ENCODE measurements at places on chromosomes 5 and 9.

DNA sequence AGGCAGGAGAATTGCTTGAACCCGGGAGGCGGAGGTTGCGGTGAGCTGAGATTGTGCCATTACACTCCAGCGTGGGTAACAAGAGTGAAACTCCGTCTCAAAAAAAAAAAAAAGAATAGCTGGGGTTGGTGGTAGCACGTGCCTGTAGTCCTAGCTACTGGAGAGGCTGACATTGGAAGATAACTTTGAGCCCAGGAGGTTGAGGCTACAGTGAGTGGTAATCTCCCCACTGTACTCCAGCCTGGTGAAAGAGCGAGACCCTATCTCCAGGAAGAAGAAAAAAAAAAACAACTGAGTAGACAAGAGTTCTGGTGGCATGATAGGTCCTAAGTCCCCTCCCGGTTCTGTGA is 26.3 kb downstream of the GOLGA2 start:
- DNase-seq = no peak

GRCh38 chr5:10631316-10631996 is 67.6 kb downstream of the ANKRD33B start:
- no peak for DNase-seq

DNA sequence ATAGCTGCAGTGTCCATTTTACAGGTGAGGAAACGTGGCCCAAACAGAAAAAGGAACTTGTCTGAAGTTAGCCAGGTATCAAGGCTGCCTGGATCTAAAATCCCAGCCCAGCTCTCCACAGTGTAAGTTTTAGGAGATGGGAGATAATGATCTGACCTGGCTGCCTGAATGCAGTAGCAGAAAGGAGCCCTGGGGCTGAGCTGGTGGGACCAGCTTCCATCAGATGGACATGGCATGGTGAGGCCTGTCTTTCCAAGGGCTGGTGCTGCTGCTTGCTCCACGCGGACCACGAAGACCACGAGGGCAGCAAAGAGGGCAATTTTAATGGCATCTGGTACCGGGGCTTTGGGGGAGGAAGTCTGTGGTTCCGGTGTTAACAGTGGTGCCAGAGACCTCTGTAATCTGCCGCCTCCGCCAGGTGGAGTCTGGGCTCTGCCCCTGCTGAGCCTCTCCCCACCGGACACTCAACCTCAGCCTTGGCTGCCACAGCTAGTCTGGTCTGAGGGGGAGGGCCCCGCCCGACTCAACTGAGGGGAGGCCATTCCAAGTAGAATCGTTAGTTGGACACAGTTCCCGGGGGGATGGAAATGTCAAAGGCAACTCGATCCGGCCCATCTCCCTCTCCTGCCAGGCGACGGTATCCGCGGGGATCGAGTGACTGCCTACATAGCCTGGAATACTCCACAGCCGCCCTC is 650 bp downstream of the MYORG start:
- peak; percentile 63 for DNase-seq

- DNase-seq = no peak
These were observed 12.5 kb upstream of the IGFBPL1 start for GRCh38 chr9:38436708-38437107.

- no peak for DNase-seq
These were observed 194.7 kb downstream of the CACNA1B start for GRCh38 chr9:138072161-138072842.

DNA sequence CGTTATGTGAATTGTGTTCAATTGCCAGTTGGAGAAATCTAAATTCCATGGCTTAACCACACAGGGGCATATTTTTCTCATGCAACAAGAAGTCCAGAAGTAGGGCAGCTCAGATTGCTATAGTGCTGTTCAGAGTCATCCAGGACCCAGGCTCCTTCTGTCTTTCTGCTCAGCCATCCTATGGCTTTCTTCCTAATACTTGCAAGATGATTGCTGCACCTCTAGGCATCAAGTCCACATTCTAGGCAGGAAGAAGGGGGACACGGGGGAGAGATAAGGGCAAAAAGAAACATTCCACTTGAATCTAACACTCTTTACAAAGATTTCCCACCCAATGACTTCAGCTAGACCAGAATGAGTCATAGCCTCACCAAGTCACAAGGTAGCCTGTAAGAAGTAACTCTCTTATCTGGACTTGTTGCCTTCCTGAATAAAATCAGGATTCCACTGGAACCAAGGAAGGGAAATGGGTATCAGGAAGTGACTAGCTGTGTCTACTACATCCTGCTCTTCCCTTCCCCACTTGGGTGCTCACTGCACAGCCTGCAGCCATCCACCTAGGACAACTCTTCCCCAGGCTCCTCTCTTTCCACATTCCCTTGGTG is 5.3 kb downstream of the ERAP2 start:
- no peak for DNase-seq

DNA sequence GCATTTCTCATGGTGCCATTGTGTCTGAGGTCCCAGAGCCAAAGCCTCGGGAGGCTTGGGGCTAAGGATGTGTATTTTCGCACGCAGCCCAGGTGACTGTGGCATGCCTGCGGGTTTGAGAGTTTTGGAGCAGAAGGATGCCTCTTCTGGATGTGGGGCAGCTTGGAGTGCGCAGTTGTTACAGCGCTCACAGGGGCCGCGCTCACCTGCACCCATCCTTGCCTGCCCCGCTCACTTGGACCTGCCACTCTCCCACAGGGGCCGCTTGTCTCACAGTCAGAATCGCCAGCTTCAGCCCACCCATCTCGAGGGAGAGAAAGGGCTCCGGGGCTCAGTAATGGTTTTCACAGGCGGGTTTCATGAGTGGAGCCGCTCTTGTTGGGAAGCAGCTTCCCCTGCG is 132.9 kb downstream of the MVB12B start:
- no peak for DNase-seq

DNA sequence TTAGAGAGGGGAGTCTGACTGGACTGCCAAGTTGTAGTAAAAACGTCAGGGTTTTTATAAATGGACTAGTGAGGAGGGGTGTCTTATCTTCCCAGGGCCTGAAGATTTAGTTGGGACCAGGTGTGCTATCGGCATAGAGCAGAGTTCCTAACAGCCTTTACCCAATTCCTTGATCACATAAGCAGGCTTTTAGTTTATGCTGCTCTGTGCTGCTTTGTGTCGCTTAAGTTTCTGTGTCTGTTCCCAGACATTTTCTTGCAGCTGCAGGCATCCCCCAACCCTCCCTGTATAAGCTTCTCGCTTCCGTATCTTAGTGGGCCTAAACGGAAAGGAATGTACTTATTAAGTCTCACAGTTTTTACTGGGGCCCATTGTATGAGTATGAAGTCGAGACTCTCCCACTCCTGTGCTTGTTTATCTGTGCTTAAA is 2.6 kb upstream of the SMC5 start:
- DNase-seq = no peak

DNA sequence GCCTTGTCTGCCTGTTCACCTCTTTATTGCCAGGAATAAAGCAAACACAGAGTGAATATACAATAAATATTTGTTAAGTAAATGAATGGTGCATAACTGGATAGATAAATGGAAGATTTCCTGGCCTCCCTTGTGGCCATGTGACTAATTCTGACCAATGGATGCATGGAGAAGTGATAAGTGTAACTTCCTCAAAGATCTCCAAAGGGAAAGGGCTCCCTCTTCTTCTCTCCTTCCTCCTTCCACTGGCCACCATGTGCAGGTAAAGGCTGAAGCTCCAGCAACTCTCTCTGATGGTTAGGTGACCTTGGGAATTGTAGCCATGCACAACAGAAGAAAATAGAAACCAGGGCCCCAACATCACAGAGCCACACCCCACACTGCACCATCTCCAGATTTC is 174.4 kb downstream of the EBF1 start:
- no peak for DNase-seq

DNA sequence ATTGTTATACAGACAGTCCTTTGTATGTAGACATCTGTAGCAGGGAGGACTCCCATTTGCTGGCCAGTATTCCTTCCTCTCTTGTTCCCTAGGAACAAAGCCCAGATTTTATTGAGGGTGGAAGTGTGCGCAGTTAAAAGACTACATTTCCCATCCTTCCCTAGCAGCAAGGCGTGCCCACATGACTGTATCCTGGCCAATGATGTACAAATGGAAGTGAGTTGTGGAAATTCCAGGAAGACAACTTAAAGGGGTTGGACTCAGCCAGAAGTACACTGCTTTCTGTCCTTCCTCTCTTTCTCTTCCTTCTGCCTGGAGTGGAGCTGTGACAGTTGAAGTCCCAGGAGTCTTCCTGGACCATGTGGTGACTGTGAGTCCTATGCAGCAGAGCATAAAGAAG is 89.0 kb downstream of the HRH2 start:
- DNase-seq = no peak

DNA sequence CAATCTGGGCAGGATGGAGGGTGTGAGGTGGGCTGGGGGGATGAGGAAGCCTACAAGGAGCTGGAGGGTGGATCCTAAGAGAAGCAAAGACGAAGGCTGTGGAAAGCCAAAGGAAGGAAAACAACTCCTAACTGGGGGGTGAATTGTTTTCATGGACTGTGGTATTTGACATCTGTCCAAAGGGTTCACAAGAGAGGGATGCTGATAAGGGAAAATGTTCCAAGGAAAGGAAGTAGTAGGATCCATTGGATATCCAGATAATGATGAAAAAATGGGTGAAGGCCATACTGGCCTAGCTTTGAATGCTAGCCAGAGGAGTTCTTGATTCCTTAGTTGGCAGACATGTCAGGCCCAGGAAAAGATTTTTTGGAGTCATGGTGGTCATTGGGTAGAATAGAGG is 51.8 kb upstream of the FOXI1 start:
- no peak for DNase-seq

- DNase-seq = no peak
These were observed 621 bp downstream of the AK6 start for GRCh38 chr5:69368458-69369339.

GRCh38 chr9:127884427-127884911 is 7.0 kb upstream of the AK1 start:
- no peak for DNase-seq

DNA sequence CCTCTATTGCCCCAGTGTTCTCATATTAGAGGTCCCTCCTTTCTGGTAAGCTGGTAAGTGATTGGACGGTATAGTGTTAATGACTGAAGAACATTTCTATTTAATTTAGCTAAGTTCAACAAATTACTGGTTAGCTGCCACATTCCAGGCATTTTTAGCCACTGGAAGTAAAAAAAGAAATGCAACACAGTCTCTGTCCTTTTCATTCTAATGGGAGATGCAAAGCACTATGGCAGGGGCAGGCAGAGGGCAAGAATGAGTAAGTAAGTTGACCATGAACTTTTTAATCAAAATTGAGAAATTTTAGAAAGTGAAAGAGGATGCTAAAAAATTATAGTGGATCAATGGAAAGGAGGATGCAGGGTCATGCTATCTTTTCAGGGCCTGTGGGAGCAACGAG is 137.4 kb downstream of the GPBP1 start:
- no peak for DNase-seq

- DNase-seq = no peak
These were observed 276.0 kb upstream of the MPDZ start for GRCh38 chr9:13555516-13555915.

DNA sequence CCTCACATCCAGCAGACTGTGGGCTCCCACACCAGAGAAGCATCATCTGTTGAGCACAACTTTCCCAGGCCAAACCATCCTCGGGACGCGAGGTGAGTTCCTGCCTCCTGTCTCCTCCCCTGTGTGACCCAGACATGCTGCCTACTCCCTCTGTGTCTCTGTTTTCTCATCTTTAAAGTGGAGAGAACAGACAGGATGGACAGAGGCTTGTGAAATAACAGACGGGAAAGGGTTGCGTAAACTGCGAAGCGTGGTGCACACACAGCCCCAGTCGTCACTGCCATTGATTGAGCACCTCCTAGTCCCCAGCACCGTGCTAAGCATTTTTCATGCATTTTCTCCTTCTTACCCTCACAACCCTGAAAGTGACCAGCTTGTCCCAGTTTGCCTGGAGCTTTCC is 52.1 kb upstream of the LMX1B start:
- no peak for DNase-seq

DNA sequence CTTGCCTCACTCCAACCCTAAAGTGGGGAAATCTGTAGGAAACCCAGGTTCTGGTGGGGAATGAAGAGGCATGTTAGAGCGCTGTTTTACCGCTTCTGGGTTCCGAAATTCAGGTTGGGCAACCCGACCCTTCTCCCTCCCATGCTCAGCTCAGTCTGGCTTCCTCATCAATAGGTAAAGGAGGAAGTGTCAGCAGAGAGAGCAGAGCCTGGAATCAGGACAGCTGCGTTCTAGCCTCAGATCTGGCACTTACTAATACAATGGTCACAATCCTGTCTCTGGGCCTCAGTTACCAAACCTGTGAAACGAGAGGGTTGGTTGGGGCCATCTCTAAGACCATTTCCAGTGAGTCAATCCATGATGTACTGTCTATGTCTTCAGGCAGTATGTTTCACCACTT is 16.2 kb upstream of the TNIP1 start:
- no peak for DNase-seq
